ENCODE measurements at places on chromosomes 2 and 18. TPM values are rescaled to one million over a fixed set of nuclear protein-coding genes. Genes with fewer than 3 reads are reported as not detected.

The GPR75 gene
- 3.0 TPM for total RNA-seq

GRCh38 chr2:121521359-121521758, 9.3 kb upstream of the RNU4ATAC start:
- peaks cover 79% of the 10 kb centered on the region for H3K36me3 ChIP-seq
- no peak overlapping the region for H3K4me3 ChIP-seq
- no peaks in the 10 kb centered on the region for H3K27me3 ChIP-seq
- H3K27ac ChIP-seq, result no peak overlapping the region

DNA sequence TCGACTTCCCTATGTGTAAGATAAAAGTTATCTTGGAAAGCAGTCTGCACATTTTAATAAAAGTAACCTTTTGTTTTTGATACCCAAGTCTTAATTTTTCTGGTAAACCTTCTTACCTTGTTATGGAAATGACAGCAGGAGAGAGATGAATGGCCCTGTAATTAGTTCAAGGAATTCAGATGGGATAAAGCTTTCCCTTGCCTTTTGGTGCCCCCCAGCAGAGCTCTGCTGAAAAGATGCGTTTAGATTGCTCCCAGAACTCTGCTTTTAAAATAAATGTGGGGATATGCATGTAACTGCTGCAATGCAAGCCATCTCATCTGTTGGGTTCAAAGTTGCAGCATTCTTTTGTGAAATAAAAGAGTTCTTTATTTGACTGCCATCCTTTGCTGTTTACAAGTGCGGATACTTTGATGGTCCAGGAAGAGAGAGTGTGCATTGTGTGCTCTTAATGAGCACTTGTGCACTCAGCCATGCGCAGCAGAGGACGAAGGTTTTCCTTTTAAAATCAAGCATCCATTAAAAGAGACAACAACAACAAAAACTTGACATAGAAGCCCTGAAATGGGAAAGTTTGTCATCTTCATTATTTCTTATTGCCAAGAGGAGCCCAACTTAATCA, 176.7 kb upstream of the ST6GAL2 start:
- no peaks in the 10 kb centered on the region for H3K36me3 ChIP-seq
- no peak overlapping the region for H3K27ac ChIP-seq
- no peak for DNase-seq
- no peaks in the 10 kb centered on the region for H3K27me3 ChIP-seq
- H3K4me1 ChIP-seq, result no peaks in the 10 kb centered on the region
- no peak overlapping the region for H3K4me3 ChIP-seq

- no peak overlapping the region for H3K4me3 ChIP-seq
- H3K4me1 ChIP-seq, result no peaks in the 10 kb centered on the region
- DNase-seq, result no peak
Measured at GRCh38 chr2:203164311-203164935, 74.4 kb upstream of the CYP20A1 start.

The GULP1 gene
- 38.1 TPM for total RNA-seq

DNA sequence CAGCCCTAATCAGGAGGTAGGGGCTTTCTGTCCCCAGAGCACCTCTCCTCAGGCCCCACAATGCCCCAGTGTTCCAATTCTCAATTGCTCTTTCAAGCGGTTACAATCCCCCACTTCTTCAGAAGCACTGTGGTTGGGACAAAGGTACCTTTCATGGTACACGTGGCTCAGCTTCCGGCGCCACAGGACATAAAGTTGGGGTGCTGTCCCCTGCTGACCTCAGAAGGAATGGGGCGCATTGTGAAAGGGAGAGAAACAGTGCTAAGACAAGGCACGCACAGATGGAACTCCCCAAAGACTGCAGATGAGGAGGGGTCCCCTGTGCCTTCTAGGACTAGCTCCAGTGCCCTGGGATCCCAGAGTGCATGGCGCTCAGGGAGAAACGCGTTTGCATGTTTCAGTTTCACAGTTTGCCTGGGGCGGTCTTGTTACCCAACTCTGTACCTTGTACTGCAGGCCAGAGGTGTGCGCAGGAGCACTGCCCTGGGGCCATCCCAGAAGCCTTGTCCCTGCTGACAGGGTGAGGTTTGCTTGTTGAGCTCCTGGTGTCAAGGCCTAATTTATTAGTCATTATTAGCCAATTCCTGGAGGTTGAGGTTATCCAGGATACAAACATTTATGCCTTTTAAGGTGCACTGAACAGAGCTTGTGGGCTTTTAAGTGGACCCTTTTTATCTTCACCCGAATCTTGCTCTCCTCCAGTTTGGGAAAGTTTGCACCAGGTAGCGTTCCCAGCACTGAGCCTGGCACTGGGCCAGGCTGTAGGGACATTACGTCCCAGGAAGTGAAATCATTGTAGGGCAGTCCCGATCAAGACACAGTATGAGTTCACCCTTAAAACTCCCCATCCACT, 7.6 kb downstream of the CNDP1 start:
- no peak overlapping the region for H3K27ac ChIP-seq
- DNase-seq, result no peak
- H3K4me3 ChIP-seq, result no peak overlapping the region
- H3K4me1 ChIP-seq, result no peaks in the 10 kb centered on the region

DNA sequence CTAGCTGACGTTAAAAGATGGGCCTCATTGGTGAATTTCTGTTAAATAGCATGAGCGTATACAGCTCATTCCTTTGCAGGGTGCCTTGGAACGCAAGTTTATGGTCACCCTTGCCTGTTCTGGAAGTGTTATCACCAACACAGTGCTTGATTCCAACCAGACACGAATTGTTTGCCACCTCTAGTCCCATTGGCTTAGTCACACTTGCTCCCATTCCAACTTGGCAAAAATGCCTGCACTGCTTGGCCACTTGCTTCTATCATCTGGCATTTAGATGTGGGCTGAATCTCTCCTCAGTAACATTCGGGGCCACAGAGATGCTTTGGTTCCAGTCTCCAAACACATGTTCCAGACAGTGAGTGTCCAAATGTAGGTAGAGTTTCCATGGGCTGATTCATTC, 27.5 kb upstream of the ACVR1 start:
- no peak for DNase-seq
- H3K4me1 ChIP-seq, result peaks cover 3% of the 10 kb centered on the region
- no peak overlapping the region for H3K27ac ChIP-seq
- no peak overlapping the region for H3K4me3 ChIP-seq
- H3K27me3 ChIP-seq, result no peaks in the 10 kb centered on the region

The ARHGEF4 gene
- total RNA-seq, result 4.3 TPM

The APLF gene
- total RNA-seq, result 3.6 TPM

DNA sequence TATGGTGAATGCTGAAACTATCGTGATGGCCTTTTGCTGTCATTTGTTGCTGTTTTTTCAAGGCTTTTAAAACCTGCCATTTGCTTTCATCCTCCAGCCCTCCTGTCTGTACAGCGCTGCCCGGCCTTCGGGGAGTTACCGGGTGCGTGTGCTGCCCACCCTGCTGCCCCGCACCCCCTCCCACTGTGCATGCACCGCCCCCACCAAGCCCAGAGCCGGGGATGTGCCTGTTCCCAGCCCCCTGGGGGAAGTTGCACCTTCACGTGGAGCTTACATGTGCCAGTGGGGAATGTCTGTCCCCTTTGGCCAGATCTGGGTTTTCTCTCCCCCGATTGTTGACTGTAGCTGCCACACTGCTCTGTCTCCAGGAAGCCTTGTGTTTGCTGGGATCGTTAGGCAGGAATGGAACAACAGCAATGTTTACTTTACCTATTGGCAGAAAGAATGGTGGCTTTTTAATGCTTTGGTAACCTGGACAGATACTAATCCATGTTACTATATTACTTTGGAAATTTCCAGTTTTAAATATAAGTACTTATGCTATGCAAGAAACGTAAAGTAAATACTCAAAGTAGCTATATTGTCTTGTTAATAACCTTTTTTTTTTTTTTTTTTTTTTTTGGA, 64.8 kb upstream of the RBM44 start:
- no peak for DNase-seq
- H3K4me1 ChIP-seq, result peaks cover 41% of the 10 kb centered on the region
- H3K4me3 ChIP-seq, result no peak overlapping the region
- peak overlapping the region; percentile 65 for H3K27ac ChIP-seq
- no peaks in the 10 kb centered on the region for H3K27me3 ChIP-seq

GRCh38 chr2:139201516-139201915, 421.3 kb upstream of the NXPH2 start:
- no peak overlapping the region for H3K4me3 ChIP-seq
- DNase-seq, result no peak
- no peak overlapping the region for H3K27ac ChIP-seq
- H3K27me3 ChIP-seq, result no peaks in the 10 kb centered on the region
- H3K36me3 ChIP-seq, result no peaks in the 10 kb centered on the region

DNA sequence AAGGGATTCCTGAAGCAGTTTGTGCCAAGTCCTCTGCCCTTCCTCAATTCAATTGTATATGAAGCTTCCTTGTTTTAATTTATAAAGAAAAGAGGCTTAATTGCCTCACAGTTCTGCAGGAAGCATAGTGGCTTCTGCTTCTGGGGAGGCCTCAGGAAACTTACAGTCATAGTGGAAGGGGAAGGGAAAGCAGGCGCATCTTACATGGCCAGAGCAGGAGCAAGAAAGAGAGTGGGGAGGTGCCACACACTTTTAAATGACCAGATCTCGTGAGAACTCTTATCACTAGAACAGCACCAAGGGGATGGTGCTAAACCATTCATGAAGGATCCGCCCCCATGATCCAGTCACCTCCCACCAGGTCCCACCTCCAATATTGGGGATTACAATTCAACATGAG, 114.2 kb downstream of the SGPP2 start:
- H3K4me1 ChIP-seq, result no peaks in the 10 kb centered on the region
- H3K36me3 ChIP-seq, result no peaks in the 10 kb centered on the region
- no peak for DNase-seq
- no peaks in the 10 kb centered on the region for H3K27me3 ChIP-seq
- no peak overlapping the region for H3K4me3 ChIP-seq
- H3K27ac ChIP-seq, result no peak overlapping the region

DNA sequence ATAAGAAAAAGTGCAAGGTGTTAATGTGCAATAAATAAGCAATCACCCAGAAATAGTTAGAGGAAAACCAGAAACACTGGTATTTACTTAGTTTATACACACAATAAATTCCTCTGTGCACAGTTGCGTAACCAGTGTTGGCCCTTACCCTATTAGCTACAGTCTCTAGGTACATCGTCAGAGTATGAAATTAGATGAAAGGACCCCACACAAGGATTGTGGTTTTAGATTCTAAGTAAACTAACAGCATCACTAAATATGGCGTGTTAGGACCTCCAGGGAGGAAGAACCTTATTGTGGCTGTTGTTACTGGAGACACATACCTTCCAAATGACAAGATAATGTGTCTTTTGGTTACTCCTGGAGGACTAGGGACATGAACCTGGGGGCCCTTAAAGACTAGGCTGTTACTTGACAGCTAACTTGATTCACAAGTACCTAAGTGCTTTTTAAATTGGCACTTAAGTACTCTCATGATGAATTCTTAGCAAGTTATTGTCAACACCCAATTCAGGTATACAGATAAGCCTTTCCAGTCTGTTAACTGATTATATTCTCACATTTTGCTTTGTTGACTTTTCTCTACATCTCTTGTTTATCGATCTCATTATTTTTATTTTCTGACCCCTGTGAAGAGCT, 115.3 kb downstream of the FEZ2 start:
- H3K4me3 ChIP-seq, result no peak overlapping the region
- H3K27ac ChIP-seq, result no peak overlapping the region
- H3K27me3 ChIP-seq, result no peaks in the 10 kb centered on the region
- DNase-seq, result no peak

The SCN2A gene
- 0.50 TPM for total RNA-seq

DNA sequence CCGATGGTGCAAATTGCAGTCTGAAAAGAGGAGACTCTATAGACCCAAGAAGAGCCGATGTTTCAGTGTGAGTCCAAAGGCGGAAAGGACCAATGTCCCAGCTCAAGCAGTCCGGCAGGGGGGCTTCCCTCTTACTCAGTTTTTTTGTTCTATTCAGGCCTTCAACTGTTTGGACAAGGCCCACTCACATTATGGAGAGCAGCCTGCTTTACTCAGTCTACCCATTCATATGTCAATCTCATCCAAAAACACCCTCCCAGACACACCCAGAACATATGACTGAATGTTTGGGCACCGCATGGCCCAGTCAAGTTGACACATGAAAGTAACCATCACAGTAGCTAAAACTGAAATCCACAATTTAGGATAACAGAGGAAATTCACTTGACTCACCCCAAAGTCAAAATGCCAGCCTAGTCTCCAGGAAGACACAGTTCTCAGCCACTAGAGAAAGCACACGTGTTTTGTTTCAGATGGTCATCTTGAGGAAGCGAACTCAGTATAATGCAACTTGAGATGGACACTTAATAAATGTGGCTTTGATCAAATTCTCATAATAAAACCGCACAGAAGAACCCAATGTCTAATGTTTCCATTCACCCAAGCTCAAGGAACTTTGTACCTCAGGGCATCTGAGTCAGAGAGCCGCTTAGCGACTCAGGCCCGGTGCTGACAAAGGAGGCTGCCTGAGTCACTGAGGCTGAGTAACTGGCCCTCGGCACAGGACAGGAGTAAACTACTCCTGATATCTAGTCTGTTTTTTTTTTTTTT, 2.4 kb downstream of the FHL2 start:
- peaks cover 48% of the 10 kb centered on the region for H3K27me3 ChIP-seq
- H3K27ac ChIP-seq, result no peak overlapping the region

DNA sequence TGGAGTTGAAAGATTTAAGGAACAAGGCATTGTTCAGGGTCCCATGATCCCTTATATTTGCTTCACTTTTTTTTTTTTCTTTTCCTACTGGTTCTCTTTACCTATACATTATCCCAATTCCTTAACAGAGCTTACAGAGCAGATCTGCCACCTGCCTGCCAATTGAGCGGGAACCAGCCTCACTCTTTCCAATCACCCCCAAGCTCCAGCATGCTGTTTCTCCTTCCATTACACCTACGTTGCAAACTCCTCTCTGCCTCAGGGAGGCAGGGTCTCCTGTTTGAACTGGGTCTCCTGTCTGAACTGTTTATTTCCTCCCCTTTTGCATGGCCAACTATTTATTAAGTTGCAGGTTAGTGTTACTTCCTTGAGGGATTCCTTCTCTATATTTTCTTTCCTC, 77.2 kb upstream of the SLC38A11 start:
- H3K27me3 ChIP-seq, result no peaks in the 10 kb centered on the region
- H3K4me1 ChIP-seq, result no peaks in the 10 kb centered on the region
- no peak for DNase-seq
- H3K4me3 ChIP-seq, result no peak overlapping the region
- H3K27ac ChIP-seq, result no peak overlapping the region
- H3K36me3 ChIP-seq, result no peaks in the 10 kb centered on the region

The IL1B gene
- total RNA-seq, result 38.1 TPM

DNA sequence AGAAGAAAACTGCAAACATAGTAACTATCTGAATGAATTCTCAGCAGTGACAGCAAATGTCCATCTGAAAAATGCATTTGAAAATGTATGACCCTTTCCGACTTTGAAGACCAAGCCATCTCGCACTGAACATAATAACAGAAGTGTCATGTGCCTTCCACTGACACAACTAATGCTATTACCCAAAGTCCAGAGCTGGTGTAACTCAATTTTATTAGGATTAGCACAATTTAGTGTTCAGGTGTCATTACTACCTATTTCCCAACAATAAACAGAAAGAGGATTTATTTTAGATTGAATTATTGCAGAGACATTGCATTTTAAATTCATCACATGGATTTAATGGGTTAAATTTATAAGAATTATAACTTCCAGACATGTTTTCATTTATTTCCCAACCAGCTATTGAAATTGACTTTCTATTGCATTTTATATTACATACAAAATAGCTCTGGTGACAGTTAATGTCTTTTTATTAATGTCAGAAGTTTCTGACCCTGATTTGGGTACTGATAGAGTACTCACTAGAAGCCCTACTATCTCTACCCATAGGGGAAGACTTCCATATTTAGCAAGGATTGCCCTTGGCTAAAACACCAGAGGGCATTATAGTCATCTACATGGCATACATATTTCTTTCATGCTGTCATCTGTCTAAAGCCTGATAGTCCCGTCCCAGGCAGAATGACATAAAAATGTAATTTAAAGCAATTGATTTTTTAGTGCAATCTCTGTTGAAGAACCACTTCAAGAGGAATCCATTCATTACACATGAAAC, 7.0 kb upstream of the STK39 start:
- DNase-seq, result no peak
- H3K36me3 ChIP-seq, result no peaks in the 10 kb centered on the region
- H3K4me1 ChIP-seq, result no peaks in the 10 kb centered on the region
- no peak overlapping the region for H3K27ac ChIP-seq

The PROKR1 gene
- not detected for total RNA-seq

Data from left lung (tissue), 14 donors.